ENCODE measurements at places on chromosomes 11 and 22.
A peak's percentile ranks its signal among the peaks of the same experiment; 100 is the strongest.

DNA sequence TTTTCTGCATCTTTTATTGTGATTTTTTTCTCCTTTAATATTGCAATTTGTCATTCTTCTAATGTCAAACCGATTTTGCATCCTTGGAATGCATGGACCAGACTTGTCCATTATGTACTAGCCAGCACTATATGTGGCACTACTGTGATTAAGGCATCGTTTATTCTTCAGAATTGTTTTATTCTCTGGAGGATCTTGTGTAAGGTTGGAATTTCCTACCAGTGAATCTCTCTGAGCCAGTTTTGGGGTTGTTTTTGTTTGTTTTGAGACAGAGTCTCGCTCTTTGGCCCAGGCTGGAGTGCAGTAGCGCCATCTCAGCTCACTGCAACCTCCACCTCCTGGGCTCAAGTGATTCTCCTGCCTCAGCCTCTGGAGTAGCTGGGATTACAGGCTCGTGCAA lies 58.5 kb downstream of the IGLL5 start:
- no peak for DNase-seq

GRCh38 chr11:128772814-128773213 lies 78.9 kb downstream of the FLI1 start:
- no peak for DNase-seq

- DNase-seq: peak; percentile 56
Observed at GRCh38 chr11:47189100-47189834, 3.0 kb upstream of the PACSIN3 start.

DNA sequence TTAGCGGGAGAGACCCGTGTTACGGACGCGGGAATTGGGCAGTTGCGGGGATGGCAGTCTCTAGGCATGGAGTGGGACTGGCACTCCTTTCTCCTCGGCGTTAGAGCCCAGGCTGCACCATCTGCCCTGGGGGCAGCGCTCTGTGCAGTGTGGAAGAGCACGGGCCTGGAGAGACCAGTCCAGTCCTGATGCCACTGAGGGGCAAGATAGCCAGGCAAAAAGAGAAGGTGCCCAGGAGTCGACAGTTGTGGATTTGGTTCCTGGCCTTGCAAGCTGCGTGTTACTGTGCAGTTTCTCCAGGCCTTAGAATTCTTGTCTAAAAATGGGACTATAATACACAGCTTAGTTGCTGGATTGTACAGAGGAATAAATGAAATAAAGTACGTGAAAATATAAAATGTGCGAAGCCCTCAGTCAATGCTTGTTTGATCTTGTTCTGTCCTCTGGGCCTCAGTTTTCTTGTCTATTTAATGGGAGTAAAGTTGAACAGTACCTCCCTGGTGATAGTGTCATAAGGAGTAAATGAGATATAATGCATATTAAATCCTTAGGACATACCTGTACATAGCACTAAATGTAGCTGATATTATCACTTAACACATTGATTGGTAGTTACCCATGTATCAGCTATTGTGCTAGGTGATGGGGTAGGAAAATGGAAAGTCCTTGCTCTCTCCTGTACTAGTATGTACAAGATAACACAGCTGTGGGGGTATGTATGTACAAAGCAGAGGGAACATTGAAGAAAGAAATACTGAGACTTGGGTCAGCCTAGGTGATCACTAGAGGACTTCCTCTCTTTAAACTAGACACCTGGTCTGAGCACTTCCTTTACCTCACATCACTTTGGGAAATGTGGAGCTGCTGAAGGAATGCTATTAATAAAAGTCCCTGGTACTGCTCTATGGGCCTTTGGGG lies 1.2 kb downstream of the ATXN10 start:
- no peak for DNase-seq

DNA sequence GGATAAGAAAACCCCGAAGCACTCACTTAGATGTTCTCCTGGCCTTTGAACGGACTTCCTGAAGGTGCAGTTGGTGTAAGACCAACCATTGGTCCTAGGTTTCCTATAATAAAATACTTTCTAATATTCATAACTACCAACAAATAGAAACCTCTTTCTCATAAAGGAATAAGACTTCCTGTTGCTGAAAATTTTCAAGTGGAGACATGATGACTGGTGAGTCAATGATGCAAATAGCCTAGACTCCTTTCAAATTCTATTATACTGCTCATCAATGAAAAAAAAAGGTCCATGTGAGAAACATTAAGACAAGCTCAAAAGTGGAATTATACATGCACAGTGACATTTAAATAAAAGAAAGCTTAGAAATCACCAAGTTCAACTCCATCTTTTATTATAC lies 862.8 kb downstream of the FAM181B start:
- DNase-seq: no peak

DNA sequence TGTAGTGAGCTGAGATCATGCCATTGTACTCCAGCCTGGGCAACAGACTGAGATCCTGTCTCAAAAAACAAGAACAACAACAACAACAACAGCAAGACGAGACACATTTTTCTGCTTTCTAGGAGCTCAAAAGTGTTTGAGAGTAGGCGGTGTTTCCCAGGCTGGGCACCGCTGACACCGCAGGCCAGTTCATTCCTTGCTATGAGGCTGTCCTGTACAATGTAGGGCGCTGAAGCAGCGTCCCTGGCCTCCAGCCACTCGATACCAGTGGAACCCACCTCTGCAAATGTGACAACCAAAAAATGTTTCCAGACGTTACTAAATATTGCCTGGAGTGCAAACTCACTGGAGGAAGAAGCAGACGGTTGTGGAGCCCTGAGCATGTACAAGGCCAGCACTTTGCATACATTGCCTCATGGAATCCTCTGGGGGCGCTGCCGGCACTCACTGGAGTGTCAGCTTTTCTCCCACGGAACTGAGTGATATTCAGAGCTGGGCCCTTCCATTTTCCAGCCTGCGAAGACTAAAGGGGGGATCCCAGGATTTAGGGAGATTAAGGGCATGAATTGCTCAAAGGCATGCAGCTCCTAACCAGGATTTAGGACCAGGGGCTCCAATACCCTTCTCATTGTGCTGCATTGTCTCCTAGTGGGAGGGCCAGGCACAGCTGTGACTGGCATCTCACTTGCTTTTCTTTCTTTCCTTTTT lies 5.8 kb upstream of the MIEF1 start:
- peak; percentile 66 for DNase-seq

- DNase-seq: no peak
Observed at GRCh38 chr22:32880893-32881596, 79.5 kb downstream of the TIMP3 start.

- DNase-seq: no peak
Observed at GRCh38 chr11:106415510-106415909, 338.0 kb downstream of the AASDHPPT start.

- no peak for DNase-seq
Observed at GRCh38 chr11:17861036-17861755, 126.6 kb downstream of the KCNC1 start.

- peak; percentile 48 for DNase-seq
Observed at GRCh38 chr11:32893343-32894148, 935 bp downstream of the QSER1 start.

- peak; percentile 32 for DNase-seq
Observed at GRCh38 chr22:36221799-36222751, 17.3 kb downstream of the APOL2 start.

GRCh38 chr22:43561415-43562178 lies 149.8 kb downstream of the MPPED1 start:
- DNase-seq: no peak

- no peak for DNase-seq
Observed at GRCh38 chr22:41339823-41340222, 38.5 kb downstream of the ZC3H7B start.

DNA sequence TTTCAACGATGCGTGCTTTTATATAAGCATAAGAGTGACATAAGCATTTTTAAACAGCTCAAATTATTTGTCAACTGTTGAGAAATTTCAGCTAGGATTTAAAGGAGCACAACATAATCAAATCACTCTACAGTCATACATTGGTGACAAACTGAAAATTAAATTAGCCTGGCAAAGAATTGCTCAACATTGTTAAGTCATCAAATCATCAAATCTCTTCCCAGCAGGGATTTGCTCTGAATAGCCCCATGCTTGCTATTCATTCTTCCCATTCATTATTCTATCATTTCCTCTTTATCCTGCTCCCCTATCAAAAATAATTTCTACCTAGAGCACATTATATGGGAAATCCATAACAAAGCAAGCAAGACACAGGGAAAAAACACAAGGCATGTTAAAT lies 198.7 kb upstream of the LUZP2 start:
- DNase-seq: no peak

Data from HuH-7.5 (cell line).